ENCODE measurements at places on chromosomes 5 and 9.

DNA sequence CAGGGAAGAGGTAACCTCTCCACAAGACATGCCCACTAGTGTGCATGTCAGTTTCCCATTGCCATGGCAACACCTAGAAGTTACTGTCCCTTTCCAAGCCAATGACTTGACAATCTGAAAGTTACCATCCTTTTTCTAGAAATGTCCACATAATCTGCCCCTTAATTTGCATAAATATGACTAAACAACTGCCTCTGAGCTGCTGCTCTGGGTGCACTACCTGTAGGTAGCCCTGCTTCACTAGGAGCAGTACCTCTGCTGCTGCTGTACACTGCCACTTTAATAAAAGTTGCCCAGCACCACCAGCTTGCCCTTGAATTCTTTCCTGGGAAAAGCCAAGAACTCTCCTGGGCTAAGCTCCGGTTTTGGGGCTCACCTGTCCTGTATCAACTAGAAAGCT lies 392.4 kb downstream of the NTRK2 start:
- DNase-seq, result no peak

- no peak for DNase-seq
Observed at GRCh38 chr9:94713436-94714215, 12.9 kb upstream of the AOPEP start.

GRCh38 chr5:179051784-179052183 lies 8.4 kb upstream of the ZNF354C start:
- no peak for DNase-seq

DNA sequence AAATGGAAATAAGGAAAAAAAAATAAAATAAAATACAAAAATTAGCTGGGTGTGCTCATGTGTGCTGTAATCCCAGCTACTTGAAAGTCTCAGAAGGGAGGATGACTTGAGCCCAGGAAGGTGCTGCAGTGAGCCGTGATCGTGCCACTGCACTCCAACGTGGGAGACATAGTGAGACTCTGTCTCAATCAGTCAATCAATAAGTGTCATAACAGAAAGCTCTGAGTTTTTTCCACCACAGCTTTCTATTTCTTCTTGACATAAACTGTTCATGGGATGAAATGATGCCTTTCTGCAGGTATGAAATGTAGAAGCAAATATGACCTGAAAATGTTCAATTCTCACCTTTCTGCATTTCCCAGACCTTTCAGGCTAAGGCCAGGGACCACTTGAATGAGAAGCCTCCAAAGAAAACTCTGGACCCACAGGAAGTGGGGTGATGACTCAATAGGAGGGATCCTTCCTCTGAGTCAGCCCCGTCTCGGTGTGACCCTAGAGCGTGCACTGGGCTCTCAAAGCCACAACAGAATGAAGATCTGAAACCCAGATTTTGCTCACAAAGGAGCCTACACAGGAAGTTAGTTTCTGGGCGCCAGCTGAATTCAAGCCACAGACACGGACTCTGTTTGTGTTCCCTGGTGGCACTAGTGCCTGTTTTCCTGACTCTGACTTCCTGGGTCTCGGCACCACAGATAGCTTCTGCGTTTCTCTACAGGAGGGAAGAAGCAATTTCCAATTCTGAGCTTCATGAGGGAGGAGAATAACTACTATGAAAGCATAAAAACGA lies 62.0 kb downstream of the ANKH start:
- DNase-seq, result no peak

DNA sequence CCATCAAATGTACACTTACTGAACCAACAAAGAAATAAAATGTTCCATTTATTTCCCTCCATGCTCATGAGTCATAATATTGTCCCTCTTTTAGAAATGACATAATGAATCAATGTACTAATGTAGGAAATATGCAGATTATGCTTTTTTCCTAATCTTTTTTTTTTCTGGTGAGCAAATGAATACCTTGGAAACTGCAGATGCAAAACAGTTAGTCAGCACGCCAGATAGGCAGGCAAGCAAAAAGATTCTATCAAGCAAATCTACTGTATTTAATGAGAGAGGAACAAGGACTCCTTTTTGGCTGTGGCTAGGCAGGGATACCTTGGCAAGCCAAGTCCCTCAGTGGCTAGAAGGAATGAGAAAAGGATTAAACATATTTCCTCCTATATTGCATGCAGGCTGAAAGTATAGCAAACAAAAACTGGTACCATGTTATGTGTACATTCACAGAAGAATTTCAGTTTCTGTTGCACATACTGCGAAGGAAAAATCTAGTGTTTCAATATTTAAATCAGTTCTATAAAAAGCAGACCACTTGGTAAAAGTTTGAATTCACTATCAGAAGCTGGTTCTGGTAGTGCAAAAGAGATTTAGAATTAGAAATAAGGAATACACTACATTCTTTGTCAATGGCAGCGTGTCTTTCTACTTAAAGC lies 605.4 kb downstream of the TLE1 start:
- DNase-seq, result no peak

GRCh38 chr5:178674334-178674733 lies 47.5 kb upstream of the CLK4 start:
- no peak for DNase-seq

DNA sequence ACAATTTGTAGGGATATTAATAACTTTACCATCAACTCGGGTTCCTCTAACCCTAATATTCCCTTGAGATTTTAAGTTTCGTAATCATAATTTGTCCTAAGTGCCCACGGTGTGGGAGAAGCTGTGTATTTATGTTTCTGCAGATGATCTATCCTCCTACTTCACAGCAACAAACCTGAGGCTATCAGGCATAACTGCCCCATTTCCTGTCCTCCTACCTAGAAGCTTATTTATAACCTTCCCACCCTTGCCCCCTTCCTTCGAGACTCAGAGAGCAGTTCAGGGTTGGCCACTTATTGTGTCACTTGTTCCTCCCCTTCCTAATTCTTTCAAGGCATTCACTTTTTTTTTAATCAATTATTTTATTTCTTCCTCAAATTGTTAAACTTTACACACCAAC lies 29.6 kb upstream of the LCP2 start:
- no peak for DNase-seq

DNA sequence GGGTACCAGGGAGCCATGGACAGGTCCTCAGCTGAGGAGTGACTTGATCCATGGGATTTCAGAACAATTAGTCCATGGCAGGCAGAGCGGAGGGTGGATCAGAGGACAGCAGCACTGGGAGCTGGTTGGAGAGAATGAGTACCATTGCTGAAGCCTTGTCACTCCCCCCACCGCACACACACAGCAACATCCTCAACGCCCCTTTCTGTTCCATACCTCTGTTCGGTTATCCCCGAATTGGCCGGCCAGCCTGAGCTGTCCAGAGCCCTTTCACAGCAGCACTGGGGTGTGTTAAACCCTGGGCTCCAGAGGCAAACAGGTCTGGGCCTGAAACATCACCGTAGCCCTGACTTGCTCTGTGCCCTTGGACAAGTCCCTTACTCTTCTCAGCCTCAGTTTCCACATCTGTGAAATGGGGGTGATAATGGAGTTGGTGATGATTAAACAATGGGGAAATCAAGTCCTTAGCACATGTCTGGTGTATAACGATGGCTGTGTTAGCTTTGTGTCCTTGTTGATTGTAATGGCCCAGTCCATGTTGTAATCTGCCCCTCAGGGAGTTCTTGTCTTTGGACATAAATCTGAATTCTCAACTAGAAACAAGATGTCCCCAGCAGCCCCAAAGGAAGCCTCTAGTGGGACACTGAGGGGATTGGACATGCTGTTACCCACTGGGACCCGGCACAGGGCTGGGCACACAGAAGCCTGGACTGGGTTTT lies 16.9 kb downstream of the GSN start:
- no peak for DNase-seq

GRCh38 chr5:146560205-146560812 lies 44.3 kb upstream of the GPR151 start:
- no peak for DNase-seq

GRCh38 chr9:98409719-98410118 lies 154.3 kb upstream of the TBC1D2 start:
- DNase-seq, result no peak

DNA sequence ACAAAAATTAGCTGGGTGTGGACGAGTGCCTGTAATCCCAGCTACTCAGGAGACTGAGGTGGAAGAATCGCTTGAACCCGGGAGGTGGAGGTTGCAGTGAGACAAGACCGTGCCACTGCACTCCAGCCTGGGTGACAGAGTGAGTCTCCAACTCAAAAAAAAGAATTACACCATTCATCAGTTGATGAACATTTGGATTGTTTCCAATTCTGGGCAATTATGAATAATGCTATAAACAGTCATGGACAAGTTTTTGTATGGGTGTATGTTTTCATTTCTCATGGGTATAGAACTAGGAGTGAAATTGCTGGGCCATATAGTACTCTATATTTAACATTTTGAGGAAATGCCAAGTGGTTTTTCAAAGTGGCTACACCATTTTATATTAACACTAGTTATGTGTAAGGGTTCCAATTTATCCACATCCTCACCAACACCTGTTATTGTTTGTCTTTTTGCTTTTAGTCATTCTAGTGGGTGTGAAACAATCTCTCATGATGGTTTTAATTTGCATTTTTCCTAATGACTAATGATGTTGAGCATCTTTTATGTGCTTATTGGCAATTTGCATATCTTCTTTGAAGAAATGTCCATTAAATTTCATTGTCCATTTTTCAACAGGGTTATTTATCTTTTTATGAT lies 9.0 kb upstream of the CCDC125 start:
- DNase-seq, result no peak

DNA sequence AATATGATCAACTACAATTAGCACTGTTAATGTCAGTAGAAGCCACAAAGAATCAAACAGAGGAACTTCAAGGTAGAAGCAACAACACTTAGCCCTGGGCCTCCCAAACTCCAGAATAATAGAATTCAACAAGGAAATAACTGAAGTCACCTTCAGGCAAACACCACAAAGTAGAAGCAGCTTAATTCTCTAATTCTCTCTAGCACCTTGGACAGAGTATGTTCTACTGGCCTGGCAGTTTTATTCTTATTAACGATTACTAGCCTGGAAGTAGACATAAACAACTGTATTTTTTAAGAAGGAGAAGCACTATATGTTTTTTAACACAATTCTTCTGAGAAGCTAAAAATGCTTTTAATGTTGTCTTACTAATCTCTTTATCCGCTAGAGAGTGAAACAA lies 911.9 kb downstream of the DTWD2 start:
- DNase-seq, result no peak

DNA sequence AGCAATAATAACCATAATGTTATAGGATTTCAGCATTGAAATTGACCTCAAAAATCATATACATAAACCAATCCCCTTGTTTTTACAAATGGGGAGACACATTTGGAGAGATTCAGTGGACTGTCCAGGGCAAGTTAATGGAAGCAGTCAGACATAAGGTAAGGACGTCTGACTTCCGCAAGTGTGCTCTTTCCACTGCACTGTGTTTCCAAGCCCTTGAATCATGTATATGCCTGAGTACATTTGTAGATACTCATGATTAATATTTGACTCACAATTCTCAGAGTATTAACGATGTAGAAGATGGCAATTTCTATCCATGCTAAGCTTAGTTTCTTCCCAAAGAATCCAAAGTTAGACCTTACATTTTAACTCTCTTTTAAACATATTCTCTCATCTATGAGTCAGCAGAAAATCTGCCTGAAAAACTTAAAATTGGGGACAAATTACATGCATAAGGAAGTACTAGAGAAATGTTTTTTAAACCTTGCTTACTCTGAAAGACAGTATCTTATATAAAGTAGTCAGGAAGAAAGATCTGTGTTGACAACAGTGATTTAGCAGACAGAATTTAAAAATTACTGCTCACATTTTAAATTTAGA lies 165.3 kb downstream of the NFIB start:
- DNase-seq, result no peak

Measured in NCI-H1105 (cell line).